ENCODE measurements at places on chromosomes 4 and X.

GRCh38 chr4:103075435-103075893, 1.1 kb downstream of the SLC9B2 start:
- peak; percentile 8 for DNase-seq

DNA sequence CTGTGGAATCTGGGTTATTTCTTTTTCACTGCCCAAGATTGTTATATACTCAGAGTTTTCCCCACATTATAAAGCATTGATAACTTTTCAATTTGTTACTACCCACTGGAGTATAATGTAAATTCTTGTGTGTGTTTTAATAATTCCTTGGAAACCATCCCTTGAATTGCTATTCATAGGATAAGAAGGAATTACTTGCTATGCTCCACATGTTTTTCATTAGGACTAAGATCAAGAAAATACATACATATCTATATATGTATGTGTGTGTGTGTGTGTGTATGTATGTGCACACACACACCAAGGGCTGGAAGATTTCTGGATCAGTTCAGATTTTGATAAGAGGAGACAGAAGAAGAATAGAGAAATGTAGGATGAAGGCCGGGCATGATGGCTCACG, 206.4 kb upstream of the JADE1 start:
- DNase-seq = no peak

GRCh38 chr4:10949039-10949733, 264.6 kb upstream of the CLNK start:
- DNase-seq = no peak

DNA sequence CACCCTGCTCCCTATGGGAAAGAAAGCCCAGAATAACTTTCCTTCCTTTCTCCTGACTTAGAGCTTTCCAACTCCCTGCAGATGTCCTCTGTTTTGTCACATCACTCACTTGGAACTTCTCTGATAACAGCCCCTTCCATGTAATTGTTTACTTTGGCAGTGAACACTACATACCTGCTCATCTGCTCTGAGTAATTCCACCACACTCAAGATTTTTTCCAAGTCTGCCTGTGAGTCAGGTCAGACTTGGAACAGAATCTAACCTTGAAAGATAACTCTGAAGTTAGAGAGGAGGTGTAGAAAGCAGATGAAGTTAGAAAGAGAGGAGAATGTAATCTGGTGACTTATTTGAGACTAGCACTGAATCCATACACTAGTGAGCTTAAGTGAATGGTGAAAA, 7.4 kb downstream of the MAGEB10 start:
- DNase-seq = no peak

DNA sequence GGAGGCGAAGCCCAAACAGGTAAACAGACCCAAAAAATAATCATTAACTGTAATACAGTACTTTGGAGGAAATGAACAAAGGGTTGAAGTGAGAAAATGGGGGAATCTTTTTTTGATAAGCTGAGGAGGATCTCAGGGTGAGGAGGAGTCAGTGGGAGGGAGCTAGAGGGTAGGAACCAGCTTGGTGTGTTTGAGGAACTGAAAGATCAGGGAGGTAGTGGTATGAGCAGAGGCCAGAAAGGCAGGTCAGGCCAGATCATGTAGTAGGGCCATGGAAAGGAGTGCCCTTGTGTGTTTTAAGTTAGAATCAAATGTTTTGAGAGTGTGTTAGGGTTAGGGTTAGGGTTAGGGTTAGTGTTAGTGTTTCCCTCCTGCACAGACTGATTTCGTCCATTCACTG, 48.8 kb downstream of the PPP2R2C start:
- no peak for DNase-seq

GRCh38 chr4:110518889-110519490, 43.0 kb downstream of the ENPEP start:
- peak; percentile 39 for DNase-seq

DNA sequence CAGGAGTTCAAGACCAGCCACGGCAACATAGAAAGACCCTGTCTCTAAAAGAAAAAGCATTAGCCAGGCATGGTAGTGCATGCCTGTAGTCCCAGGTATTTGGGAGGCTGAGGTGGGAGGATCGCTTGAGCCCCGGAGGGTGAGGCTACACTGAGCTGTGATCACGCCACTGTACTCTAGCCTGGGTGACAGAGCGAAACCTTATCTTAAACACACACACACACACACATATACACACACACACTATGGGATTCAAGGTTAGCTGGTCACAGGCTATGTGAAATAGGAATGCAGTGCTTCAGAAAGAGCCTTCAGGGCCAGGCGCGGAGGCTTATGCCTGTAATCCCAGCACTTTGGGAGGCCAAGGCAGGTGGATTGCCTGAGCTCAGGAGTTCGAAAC, 23.5 kb downstream of the NLGN3 start:
- DNase-seq = no peak

GRCh38 chr4:87982036-87982435, 6.5 kb downstream of the SPP1 start:
- DNase-seq = no peak

- no peak for DNase-seq
Measured at GRCh38 chrX:110578270-110578669, 217.3 kb downstream of the CHRDL1 start.

DNA sequence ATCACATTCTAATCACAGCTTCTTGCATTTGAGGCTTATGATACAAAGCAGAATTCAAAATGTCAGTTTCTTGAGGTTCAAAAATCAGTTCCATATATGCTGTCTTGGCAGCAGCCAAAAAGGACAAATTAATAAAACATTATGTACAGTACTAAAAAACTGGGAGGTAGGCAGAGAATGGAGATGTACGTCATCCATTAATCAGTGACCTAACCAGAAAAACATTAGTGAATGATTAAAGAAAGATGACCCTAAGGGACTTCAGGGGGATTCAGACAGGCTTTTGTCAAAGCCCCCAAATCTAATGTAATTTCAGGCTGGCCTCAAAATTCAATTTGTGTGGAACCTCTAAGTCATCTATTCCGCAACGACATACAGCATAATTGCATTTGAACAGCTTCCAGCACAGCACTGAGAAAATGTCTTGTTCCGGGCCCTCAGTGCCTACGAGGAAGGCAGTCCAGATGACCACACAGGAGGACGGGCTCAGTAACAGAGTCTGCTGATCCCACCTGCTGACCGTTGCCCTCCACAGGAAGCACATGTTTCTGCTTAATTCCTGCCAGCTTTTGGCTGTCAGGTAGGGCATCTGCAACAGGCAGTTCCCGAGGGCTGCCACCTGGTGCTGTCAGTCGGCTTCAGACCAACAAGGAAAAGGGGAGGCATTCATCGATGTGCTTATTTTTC, 83.8 kb upstream of the HHIP start:
- no peak for DNase-seq

DNA sequence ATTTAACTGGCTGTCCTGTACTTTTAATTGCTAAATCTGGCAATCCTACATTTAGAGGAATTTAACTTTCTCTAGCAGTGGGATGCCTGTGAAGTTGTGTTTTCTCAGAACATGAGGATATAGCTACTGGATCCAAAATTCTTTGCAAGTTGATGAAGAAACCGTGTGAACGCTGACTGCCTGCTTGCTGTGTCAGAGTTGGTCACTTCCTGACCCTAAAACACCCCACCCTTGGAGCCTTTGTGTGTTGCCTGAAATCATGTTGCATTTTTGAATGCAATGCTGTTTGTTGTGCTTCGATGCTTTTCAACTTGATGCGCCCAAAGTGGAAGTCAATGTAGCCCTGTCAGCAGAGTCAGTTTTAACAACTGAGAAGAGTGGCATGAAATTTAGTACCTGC, 211.2 kb downstream of the ANK2 start:
- DNase-seq = no peak

DNA sequence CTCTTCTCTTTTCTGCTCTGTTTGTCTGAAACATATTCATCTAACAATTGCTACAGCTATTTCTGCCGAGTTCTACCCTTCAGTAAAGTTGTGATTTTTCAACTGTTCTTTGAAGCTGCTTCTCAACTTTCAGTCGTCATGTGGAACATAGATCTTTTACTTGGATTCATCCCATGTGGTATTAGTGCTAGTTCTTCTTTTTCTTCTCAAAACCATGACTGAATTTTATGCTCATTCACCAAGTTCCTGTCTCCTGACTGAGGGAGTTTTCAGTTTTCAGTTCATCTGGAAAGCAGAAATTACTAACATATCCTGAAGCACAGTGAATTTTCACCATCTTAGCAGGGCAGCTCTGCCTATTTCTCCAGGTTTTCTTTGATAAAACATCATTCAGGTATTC, 12.1 kb downstream of the ACSL4 start:
- no peak for DNase-seq

DNA sequence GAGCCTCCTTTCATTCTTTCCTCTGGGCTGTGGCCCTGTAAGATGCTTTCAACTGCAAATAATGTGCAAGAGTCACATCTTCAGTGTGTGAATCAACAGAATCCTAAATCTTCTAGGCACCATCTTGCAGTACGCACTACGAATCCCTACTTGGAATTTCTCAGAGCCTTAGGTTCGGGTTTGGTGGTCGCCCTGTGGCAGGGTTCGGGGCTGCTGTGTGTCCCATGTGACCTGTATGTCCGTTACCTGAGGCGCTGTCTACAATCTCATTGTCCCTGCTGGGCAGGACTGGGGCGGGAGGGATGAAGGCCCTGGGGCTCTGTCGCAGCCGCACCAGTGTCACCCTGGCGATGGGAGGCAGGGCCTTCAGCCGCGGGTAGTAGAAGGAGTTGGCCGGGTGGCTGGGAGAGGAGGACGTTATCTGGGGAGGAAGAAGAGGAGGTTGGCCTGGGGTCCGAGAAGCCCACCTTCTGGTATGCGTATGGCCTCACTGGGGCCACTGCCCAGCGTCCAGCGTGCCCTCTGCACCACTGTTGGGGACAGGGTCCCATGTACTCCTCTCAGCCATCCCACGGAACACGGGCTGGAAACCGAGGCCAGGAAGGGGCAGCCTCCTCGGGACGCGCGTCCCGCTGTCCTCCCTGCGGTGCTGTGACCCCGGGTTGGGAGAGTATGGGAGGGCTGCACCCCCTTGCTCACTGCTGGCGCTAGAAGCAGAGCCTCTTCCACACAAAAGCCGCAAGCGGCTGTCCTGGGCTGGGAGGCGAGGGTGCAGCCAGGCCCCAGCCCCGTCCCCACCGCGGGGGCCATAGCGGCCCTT, 2.0 kb downstream of the SPON2 start:
- DNase-seq = no peak

All from CD4-positive, alpha-beta T cell treated with Interleukin-10 for 1 hour (primary cell).